AG10803 (cell line): ENCODE measurements at places on chromosomes 2 and 18.
A peak's percentile ranks its signal among the peaks of the same experiment; 100 is the strongest.

GRCh38 chr2:122663620-122664019, 908.2 kb downstream of the TSN start:
- DNase-seq = no peak

DNA sequence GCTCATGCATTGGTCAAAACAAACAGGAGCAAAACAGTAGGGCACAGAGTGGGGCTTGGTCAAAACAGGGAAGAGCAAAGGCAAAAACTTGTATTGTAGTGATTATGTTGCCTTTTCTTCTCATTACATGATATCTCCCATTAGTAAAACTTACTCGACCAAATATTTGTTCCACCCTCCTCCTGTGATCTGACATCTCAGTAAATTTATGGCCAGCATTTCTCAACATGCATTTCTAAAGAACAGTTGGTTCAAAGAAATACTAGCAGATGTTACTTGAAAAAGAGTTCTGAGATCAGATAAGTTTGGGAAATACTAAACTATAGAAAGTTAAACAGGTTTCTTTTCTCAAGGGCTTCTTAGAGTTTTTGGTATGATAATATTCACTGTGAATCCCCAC, 423.1 kb downstream of the FIGN start:
- no peak for DNase-seq

DNA sequence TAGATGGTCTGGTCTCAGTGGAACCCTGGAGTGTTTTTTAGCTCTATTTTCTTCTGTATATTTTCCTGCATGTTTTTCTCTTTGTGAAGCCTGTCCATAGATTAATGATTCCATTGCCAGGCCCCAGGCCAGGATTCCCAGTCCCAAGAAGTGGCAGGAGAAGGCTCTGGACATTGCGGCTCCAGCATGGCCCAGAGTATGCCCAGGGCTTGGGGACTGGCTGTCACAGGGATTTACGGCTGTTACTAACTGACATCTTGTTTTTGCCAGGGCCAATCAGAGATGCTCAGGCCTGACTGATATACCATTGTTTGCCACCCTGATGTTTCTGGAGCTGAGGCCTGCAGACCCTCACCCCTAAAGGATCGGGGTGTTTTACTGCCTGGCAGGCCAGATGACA, 59.0 kb downstream of the PRKCE start:
- DNase-seq = no peak

DNA sequence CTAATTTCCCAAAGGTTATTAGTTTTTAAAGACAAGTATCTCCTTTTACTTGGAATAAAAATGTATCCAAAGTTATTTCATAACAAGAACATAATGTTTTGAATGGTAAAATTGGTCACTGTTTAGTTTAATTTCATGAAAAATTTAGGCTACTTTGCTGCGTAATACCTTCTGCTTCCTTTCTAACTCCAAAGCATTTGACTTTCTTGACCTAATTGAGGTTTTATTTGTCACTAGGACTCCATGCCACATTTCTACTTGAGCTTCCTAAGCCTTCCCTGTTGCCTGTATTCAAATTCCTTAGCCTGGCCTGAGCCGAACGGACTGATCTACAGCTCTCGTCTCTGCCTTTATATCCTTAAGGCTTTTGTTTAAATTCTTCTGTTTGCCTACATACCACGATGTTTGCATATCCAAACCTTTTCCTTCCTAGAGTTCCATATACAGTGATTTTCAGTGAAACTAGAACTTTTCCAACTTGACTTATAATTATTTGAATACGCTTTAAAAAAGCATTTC, 25.1 kb downstream of the ARMC9 start:
- DNase-seq = no peak

GRCh38 chr18:59923539-59924196, 23.9 kb downstream of the PMAIP1 start:
- no peak for DNase-seq

GRCh38 chr2:118593257-118593656, 254.2 kb downstream of the EN1 start:
- DNase-seq = peak; percentile 56

- no peak for DNase-seq
Observed at GRCh38 chr2:105634198-105634597, 110.5 kb upstream of the NCK2 start.

GRCh38 chr2:182187130-182187529, 201.5 kb downstream of the PPP1R1C start:
- no peak for DNase-seq

GRCh38 chr2:120601566-120601965, 134.1 kb upstream of the GLI2 start:
- no peak for DNase-seq

DNA sequence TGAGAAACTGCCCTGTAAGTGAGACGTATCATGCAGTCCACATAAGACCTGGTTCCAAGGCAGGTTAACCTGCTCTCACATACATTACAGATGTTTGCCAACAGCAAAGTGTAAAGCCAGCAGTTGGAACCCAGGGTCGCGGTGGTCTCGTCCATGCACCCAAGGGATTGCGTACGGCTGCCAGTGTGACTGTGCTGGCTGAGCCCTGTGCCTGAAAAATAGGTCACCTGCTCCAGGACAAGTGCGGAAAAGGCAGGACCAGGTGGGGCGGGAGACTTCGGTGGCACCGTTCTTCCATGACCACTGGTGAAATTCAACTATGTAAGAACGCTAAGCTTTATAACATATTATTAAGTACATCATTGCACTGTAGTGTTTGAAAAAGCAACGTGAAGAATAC, 110.5 kb downstream of the MBP start:
- DNase-seq = no peak

- DNase-seq = no peak
Observed at GRCh38 chr2:96163415-96163767, 18.2 kb upstream of the DUSP2 start.

GRCh38 chr2:202870431-202871299, 901 bp downstream of the ICA1L start:
- peak; percentile 15 for DNase-seq

GRCh38 chr2:29561181-29561580, 360.2 kb downstream of the ALK start:
- DNase-seq = peak; percentile 13

DNA sequence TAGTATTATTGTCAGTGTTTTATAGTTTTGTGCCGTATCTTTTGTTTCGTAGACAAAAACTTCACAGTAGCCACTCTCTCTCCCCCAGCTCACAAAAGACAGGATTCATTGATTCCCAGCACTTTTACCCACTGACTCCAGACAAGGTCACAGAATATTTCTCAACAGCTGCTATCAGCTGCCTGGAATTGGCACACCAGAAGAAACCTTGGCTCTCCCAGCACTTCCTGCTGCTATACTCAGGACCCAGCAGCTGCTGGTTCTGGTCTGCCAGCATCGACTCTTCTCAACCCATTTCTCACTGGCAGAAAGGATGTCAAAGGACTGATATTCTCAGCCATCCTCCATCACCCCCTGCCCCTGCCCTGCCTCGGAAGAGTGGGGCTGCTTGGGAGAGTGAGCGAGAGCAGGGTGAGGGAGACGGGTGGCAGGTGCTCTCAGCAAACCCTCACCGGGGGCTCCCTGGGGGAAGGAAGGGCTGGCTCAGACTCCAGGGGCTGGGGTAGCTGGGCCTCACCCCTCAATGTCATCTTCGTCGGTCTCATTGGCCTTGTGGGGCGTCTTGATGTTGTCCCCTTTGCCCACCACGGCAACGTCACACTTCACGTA, 6.1 kb upstream of the OTOF start:
- no peak for DNase-seq

GRCh38 chr18:13623348-13623747, 103.0 kb downstream of the FAM210A start:
- no peak for DNase-seq

DNA sequence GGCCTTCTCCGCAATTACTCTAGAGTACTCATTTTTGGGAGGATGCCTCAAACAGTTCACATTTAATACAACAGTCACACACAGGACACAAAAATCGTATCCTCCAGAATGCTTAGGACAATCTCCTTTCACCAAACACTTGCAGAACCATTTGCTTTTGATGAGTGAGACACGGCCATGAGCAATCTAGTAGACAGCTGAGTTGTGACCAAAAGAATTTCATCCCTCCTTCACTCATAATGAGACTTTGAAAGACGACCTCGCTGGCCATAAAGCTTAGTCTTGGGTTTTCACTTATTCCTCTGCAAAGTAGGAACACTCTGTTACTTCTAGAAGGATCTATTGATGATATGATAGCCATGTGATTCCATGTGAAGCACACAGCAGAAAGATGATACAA, 87.5 kb upstream of the SLC35G4 start:
- DNase-seq = no peak

- DNase-seq = no peak
Observed at GRCh38 chr2:23697256-23698075, 229.5 kb downstream of the ATAD2B start.

DNA sequence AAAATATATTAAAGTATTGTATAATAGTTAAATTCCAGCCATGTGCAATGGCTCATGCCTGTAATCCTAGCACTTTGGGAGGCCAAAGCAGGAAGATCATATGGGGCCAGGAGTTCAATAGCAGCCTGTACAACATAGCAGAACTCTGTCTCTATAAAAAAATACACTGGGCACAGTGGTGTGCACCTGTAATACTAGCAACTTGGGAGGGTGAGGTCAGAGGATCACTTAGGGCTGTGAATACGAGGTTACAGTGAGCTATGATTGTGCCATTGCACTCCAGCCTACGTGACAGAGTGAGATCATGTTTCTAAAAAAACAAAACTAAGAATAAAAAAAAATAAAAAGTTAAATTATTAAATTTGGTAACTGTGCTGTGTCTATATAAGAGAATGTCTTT, 36.1 kb downstream of the ZRANB3 start:
- no peak for DNase-seq

DNA sequence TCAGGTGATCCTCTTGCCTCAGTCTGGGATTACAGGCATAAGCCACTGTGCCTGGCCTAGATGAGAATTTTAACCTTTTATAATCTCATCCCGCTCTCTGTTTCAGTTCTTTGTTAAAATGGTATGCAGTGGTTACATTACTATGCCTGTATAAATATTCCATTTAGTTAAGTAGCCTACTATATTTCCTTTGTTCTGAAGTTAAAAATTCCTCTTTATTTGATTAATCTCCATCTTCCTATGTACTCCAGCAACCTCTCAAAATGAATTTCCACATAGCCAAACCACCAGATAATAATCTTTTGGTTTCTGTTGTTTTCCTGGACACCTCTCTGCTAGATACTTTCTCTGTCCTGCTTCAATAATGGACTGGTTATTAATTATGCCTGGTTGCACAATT, 15.8 kb downstream of the RAB10 start:
- no peak for DNase-seq

- peak; percentile 31 for DNase-seq
Observed at GRCh38 chr2:19868701-19869580, 32.8 kb downstream of the TTC32 start.

GRCh38 chr2:173983391-173983871, 18.3 kb upstream of the SP3 start:
- DNase-seq = peak; percentile 61

DNA sequence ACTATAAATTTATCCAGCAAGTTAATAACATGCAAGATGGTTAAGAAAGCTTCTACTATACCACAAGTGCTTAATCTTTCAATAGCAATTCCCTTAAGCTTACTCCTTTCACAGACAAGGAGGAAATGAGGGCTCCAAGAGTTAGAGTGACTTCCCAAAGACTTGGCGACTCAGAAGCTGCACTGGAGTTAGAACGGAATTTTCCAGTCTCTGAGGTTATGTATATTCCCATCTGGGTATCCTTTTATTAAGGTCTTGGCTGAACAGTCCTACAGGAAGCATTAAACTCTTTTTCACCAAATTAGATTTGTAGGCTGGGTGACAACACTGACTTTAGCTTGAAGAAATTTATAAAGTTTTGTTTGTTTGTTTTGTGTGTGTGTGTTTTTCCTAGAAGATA, 256.9 kb upstream of the DPP10 start:
- DNase-seq = no peak

- DNase-seq = peak; percentile 38
Observed at GRCh38 chr2:238117199-238118154, 17.3 kb downstream of the ESPNL start.
